ENCODE measurements at places on chromosomes 1 and 21. TPM values are rescaled to one million over a fixed set of nuclear protein-coding genes. Genes with fewer than 3 reads are reported as not detected.
A peak's percentile ranks its signal among the peaks of the same experiment; 100 is the strongest.

DNA sequence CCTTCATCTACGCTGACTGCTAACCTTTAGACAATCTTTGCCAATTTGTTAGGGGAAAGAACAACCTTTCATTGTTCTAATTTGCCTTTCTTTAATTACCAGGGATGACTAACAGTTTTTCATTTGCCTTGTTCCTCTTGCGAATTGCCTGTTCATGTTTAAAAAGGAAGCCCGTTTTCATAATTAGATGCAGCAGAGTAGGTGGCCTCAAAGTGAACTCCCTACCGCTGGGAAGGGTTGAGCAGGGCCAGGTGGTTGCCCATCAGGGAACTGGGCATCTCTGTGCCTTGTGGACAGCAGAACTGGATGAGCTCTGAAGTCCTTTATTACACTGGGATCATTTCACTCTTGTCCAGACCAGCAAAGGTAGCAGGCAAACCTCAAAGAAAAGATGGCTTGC is 59.0 kb downstream of the HIVEP3 start:
- no peak for DNase-seq

DNA sequence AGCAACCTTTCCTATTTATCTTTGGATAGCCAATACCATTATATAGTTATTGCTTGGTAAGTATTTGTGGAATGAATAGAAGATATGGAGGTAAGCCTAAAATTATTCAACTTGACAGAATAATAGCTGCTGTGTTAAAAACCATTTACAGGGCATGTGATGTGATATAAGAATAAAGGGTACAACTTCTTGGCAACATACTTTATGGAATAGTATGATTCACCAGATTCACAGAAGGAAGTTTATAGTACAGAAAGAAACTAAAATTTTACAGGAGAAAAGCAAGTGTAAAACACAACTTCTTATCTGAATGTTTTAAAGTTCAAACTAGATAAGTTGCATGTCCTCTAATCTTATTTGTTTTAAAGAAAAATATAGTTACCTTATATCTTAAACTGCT is 186.4 kb upstream of the ZRANB2 start:
- no peak for DNase-seq

DNA sequence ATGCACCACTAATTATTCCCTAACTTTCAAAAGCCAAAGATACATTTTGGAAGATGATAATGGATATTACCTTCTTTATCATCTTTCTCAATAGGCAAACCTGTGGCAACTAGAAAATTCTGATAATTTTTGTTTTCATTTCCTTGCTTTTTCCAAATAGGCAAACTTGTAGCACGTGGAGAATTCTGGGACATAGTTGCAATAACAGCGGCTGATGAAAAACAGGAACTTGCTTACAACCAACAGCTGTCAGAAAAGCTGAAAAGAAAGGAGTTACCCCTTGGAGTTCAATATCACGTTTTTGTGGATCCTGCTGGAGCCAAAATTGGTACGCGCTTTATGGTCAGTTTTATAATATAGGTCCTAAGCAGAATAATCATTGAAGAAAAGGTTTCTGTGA is 1.5 kb downstream of the FPGT start:
- no peak for DNase-seq

- DNase-seq = no peak
Measured at GRCh38 chr1:24898909-24899439, 31.1 kb downstream of the RUNX3 start.

DNA sequence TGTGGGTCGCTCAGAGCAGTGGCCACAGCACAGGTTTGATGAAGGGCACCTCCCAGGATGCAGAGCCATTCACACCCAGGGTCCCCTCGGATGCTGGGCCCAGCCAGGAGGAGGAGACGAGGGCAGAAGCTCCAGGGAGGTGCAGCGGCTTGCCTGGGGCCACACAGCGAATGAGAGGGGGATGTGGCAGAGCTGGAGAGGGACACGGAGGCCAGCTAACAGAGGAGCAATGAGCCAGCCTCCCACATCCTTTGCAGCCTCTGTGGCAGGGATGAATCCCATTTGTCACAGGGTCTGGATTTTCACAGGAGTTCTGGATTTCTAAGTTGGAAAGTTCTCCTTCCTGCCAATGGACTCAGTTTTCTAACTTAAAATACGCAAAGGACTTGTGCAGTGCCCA is 35.9 kb downstream of the CHD5 start:
- no peak for DNase-seq

DNA sequence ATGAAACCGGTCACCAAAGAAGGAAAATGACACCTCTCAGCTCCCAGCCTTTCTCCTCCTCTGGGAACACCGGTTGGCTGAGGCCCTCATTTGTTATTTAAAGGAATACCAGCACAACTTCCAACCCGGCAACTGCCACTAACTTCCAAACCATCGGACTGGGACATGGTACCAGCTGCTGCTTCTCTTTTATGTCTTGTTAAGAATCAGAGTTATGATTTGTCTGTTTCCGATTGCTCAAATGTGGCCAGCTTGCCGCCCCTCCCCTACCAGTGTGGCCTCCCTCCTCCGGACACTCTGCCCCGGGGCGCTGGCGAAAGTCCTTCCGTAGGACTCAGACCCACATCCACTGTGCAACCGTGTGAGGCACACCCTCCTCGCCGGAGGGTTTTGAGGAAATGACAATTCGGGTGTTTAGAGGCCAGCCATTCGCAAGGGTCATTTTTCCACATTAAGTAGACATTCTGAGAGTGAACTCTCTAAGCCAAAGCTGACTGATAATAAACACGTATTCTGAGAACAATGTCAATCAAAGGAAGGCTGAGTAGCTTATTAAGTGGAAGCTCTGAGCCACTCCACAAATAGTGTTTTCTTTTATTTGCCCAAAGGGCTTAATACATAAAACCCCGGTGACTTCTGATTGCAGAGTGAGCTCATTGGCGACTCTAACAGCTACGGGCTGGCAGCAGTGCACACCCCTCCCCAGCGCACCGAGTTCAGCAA is 5.5 kb downstream of the RIPK4 start:
- no peak for DNase-seq

DNA sequence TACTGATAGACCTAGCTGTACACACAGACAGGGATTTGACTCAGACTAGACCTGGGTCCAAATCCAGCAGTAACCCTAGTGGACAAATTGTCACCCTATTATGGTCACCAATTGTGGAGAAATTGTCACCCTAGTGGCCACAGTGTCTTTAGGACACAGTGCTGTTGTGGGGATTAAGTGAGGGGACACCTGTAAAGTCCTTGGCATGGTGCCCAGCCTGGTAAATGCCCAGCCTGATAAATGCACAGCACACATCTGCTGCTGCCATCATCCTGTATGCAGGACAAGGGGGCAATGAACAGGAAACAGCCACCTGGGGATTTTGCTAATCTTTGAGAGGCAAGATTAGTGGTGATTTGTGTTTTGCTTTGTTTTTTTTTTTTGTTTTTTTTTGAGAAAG is 2.3 kb downstream of the TMEM61 start:
- DNase-seq = no peak

DNA sequence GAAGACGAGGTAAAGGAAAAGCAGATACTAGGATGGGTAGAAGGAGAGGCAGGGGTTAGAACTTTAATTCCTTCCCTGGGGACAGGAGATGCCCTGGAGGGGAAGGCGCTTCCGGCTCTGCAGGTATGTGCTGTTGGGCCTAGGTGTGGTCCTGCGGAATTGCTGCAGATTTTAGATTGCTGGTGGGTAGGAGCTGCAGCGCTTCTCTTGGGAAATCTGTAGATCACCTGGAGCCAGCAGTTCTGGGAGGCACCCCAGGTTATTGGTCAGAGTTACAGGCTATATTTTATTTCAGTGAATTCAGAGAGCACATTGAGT is 1.1 kb downstream of the MGST3 start:
- no peak for DNase-seq

GRCh38 chr1:198773030-198773429 is 134.2 kb downstream of the PTPRC start:
- no peak for DNase-seq

DNA sequence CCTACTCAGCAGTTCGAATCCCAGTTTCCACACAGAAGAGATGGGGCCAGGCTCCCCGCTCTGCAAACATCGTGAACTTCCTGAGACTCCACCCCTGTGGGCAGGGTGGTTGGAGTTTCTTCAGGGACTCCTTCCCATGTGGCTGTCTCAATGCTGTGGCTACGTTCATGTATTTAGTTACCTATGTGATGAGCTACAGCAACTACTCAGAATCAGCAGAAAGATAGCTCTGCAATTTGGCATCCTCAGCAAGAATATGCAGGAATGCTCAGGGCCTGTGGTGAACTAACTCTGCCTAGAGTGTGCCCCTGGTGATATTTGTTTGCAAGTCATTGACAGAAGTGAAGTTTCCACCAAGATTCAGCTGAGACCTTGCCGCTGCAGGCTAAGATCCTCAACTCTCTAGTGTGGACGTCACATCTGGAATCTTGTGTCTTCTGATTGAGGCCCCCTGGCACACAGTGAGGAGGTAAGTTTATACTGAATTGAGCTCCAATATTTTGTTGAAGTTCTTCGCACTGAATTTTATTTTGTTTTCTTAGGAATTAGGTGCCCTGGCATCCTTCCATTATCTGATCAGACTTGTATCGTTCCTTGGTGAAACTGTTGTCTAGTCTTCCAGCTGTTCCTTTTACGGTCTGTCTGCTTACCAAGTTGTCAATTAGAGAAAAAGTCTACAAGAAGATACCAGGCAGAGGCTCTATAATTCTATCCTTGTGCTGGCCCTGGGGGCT is 8.2 kb upstream of the GLRX2 start:
- DNase-seq = no peak

- DNase-seq = no peak
Measured at GRCh38 chr1:200546577-200546976, 74.0 kb downstream of the KIF14 start.

GRCh38 chr1:42017259-42017658 is 98.5 kb upstream of the HIVEP3 start:
- DNase-seq = peak; percentile 22

B3GALT5 gene
- 0.02 TPM for total RNA-seq

GPR3 gene
- 0.25 TPM for total RNA-seq

UBIAD1 gene
- 23.7 TPM for total RNA-seq

SDF4 gene
- 68.4 TPM for total RNA-seq

DEPDC1 gene
- total RNA-seq = 16.1 TPM

PSRC1 gene
- 20.5 TPM for total RNA-seq

PODN gene
- not detected for total RNA-seq

SPSB1 gene
- total RNA-seq = 3.8 TPM

Measured in activated naive CD4-positive, alpha-beta T cell treated with anti-CD3 and anti-CD28 coated beads, Interleukin-2, amount 50 U/mL, for 72 hours (primary cell).